ENCODE measurements at places on chromosomes 1 and 21.

DNA sequence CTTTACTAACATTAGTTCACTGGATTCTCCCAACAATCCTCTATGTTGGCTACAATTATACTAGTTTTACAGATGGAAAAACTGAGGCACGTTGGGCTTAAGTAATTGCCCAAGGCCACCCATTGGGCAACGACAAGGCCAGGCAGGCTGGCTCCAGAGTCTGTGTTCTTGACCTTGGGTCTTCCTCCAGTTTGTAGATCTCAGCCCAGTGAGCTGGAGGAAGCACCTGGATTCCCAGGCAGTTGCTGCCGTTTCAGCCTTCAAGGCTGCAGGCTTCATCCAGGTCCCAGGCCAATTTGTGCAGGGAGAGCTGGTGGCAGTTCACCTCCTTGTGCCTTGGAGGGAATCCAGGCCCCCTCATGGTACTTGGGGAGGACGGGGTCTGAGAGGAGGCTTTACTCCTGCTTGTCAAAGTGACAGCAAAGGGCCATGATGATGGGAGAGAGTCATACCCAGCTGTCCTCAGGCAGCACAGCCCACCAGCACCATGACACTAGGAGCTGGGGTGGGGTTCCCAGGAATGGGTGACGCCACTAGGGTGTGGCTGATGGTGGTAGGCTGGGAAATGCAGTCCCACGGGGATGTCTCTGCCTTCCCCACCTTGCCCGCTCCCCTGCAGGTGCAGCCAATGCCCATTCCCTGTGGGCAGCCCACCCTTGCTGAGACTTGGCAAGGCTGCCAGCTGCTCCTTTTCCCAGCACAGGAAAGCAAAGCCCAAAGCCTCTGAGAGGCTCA is 27.1 kb downstream of the PKP1 start:
- no peak for DNase-seq

DNA sequence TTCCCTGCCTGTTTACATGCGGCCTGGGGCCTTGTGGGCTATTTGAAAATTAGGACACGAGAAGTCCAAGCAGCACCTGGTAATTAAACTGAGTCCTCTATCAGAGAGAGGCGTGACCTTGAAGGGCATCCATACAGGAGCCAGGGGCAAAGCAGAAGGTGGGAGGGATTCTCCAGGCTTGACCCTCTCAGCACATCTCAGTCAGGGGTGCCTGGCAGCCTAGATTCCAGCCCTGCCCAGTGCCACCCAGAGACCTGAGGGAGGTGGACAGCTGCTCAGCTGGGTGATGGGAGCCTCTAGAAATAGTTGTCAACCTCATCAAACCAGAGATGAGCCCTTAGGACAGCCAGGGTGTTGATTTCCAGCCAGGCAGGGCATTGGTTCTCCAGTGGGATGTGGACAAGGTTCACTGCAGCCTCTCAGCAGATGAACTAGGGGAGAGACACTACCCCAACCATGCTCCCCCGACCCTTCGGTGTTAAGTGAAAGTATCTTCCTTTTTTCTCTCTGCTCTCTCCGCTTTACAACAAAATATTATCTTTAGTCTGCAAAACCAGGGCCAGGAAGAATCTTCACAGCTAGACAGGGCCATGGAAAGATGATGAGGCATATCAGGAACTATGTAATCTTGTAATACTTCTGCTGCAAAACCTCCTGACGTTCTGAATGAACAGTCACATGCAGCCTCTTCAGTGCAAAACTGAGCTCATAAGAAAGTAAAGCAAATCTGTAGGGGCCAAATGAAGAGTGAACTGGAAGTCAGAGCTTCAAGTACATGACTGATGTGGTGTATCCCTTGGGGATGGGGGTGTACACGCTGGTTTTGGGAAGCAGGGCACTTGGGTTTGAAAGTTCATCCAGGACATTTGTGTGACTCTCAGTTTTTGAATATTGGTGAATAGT is 35.9 kb upstream of the ATP5PO start:
- no peak for DNase-seq

- no peak for DNase-seq
These were observed 10.1 kb downstream of the CFAP298 start for GRCh38 chr21:32602099-32602498.

GRCh38 chr1:115669002-115669673 is 27.4 kb downstream of the VANGL1 start:
- DNase-seq: no peak

- DNase-seq: no peak
These were observed 118.9 kb downstream of the GDAP2 start for GRCh38 chr1:117810553-117810952.

- DNase-seq: no peak
These were observed 86.3 kb downstream of the GLIS1 start for GRCh38 chr1:53652441-53653199.

DNA sequence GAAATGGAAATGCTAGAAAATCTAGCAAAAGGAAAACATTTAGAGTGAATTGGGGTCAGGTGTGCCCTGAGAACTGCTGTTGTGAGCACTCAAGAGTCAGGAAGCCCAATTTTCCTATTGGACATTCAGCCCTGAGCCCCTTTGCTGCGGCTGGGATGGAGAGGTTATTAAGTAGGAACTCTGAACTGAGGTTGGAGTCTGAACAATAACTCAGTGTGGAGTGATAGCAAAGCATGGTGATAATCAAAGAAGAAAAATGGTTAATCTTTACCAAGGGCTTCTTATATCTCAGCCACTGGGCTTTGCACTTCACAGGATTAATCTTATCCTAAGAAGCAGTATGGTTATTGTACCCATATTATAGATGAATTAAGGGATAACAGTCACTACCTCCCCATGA is 52.0 kb downstream of the TMCO4 start:
- DNase-seq: no peak

DNA sequence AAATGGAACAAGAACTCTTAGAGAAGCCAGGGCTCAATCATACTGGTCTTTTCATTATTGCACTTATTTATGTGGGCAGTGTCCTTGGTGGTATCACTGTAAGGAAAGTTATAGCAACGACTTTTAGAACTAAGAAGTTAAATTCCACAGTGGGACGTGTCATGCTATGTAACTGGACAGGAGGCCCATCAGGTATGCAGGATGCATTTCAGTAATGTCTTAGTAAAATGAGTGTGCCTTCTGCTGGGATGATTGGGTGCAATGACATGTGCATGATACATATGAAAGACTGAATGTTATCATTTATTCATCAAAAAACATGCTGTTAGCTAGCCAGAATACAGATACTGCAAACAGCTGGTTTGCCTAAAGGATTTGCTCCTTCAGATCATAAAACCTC is 6.9 kb upstream of the ATP1B1 start:
- DNase-seq: no peak
